GM12878 (cell line): ENCODE measurements at places on chromosomes 5 and 9.
A peak's percentile ranks its signal among the peaks of the same experiment; 100 is the strongest.

GRCh38 chr5:150637245-150638052 is 3.0 kb upstream of the SYNPO start:
- DNase-seq, result no peak

- DNase-seq, result no peak
These were observed 24.7 kb upstream of the CETN3 start for GRCh38 chr5:90434116-90434714.

- DNase-seq, result peak; percentile 40
These were observed 234.4 kb upstream of the GAS1 start for GRCh38 chr9:87181670-87182069.

GRCh38 chr5:77898385-77898784 is 122.2 kb upstream of the TBCA start:
- no peak for DNase-seq

DNA sequence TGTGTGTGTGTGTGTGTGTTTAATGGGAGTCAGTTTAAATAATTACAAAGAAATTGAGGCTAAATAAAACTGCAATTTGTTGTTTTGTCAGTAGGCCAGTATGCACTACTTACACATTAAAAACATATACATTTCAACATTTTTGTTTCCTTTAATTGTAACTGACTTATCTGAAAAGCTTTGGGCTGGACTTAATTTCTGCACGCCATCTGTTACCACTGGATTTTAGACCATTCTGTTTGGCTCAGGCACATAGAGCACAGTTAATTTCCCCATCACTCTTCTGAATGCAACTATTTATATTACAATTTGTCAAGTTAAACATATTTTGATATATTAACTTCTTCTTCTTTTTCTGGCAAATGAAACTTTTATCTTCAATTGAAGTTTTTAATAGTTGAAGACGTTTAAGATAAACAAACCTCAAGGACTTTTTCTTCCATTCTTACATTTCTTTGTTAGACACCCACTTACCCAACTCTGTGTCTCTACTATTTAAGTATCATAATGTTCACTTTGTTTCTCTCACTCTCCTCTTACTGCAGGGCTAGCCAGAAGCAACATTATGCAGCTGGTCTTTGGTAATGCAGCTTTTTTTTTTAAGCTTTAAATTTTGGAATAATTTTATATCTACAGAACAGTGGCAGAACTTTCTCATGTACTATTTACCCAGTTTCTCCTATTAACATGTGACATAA is 253.4 kb upstream of the ANKH start:
- DNase-seq, result no peak

GRCh38 chr5:10333154-10334006 is 20.1 kb upstream of the MARCHF6 start:
- DNase-seq, result no peak

GRCh38 chr5:96699186-96699820 is 37.1 kb downstream of the CAST start:
- no peak for DNase-seq

DNA sequence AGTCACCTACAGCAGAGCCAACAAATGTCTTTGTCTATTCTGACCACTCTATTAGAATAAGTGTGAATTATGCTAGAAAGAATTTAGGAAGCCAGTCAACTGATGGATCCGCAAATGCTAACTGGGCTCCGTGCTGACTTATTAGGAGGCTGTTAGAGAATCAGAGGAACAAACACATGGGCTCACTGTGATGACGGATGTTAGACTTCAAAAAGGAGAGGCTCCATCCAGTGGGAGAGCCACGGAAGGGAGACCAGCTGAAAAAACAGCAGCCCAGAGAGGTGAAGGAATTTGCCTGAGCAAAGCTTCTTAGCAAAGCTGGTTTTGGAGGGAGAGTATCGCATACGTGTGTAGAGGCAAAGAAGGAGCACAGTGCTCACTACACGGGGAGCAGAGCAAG is 5.8 kb upstream of the TGFBI start:
- DNase-seq, result no peak

DNA sequence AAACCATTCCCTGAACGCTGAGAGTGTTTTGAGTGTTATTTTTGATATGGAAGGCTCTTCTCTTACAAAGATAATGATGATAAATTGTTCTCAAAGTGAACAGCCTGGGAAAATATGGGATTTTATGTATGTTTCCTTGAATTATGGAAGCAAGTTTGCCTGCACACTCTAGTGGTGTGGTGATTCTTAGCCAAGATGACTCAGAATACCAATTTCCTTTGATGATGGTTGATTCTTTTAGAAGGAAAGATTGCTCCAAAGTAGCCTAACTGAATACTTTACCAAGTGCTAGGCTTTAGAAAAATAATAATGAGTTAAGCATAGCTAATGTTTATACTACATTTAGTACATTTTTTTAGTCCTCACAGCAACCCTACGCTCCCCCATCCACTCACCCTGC is 243.4 kb downstream of the EBF1 start:
- no peak for DNase-seq

- DNase-seq, result no peak
These were observed 18.6 kb upstream of the MOB3B start for GRCh38 chr9:27548055-27548741.

GRCh38 chr9:69497816-69498215 is 172.8 kb downstream of the ENTREP1 start:
- no peak for DNase-seq

- DNase-seq, result no peak
These were observed 267.0 kb upstream of the NUDT12 start for GRCh38 chr5:103829585-103829984.

DNA sequence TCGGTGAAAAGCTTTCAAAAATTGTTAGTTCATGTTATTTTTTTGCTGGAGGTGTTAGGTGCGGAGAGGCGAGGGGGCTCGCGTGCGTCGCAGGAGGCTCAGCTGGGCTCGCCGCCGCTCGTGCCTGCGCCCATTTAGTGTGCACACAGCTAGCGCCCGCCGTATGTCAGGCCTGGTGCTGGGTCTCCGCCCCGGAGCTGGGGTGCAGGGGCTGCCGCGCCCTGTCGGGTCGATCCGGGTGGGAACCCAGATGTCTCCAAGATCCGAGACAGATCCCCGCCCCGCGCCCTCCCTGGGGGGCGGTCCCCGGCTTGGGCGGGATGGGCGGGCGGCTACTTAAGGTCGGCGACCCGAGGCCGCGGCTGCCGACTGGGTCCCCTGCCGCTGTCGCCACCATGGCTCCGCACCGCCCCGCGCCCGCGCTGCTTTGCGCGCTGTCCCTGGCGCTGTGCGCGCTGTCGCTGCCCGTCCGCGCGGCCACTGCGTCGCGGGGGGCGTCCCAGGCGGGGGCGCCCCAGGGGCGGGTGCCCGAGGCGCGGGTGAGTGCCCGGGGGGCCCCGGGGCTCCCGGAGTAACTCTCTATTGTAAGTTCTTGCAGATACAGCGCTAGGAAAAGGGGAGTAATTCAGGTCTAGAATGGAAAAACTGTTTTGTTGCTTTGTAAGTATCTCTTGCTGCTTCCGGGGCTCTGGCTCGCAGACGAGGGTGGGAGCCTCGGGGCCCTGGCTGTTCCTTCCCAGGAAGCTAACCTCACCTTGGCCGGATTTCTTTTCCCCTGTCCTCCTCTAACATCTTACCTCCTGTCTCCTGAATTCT is 31.7 kb downstream of the GSN start:
- DNase-seq, result no peak

- DNase-seq, result peak; percentile 26
These were observed 5.3 kb downstream of the SLC36A3 start for GRCh38 chr5:151298063-151298855.

- no peak for DNase-seq
These were observed 188.4 kb downstream of the SLC12A2 start for GRCh38 chr5:128271859-128272464.

- no peak for DNase-seq
These were observed 67.3 kb upstream of the STK32A start for GRCh38 chr5:147167529-147167928.

DNA sequence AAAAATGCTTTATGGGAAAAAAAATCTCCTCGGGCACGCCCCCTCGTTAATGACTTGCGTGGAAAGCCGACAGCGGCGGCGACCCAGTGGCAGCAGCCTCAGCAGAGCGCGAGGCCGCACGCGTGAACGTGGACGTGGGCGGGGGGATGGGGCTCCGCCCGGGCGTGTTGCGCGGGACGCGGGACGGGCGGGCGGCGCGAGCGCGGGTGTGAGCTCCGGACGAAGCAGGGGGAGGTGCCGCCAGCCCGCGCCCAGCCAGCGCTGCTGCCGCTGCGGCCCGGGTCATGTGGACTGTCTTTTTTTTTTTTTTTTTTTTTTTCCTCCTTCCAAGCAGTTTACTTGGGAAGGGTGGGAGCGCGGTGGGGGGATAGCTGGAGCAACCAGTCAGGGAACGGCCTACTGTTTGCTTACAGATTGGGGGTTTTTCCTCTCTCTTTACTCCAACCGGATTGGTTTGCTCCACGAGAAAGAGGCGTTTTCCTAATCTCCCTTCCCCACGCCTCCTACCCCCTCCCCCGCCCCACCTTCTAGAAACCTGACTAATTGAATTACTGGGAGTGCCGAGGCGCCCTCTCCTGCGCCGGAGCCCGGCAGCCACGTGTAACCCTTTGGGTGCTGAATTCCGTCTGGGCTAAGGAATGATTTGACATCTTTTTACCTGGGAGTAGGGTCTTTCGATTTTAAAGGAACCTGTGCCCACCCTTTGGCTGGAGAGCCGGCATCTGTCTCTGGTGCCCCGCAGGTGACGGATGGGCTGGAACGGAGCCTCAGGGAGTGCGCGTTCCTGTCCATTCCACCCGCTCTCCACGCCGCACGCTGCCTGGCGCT is 1.7 kb upstream of the EFNA5 start:
- DNase-seq, result no peak

GRCh38 chr5:65489119-65489518 is 7.4 kb upstream of the ADAMTS6 start:
- no peak for DNase-seq

DNA sequence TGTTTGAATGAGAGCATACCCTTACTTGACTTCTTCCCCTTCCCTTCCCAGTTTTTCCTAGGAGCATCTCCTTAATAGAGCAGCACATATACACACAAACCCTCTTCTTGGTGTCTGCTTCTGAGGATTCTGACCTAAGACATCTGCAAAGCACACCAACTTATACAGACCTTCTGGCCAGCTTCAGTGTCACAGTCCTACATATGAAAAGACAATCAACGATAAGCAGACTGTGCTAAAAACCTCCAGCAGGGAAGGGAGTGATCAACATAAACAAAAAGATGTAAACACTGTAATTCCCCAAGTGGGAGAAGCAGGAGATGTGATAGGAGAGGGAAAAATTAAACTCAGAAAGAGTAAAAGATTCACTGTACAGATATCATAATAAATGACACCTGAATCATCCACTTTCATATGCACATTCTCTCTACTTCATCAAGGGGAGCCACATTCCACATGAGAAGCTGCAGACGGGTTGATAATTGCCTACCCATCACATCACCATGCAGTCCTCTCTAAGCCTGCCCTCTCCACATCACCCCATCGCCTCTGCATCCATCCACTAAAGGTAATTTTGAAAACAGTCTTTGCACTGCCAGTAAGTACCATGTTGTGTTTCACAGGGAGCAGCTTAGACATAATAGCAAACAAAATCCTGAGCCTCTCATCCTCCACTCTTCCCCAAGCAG is 13.0 kb downstream of the APBA1 start:
- no peak for DNase-seq

- DNase-seq, result no peak
These were observed 27.4 kb downstream of the FAM219A start for GRCh38 chr9:34430843-34431437.

- DNase-seq, result no peak
These were observed 41.0 kb downstream of the CCDC192 start for GRCh38 chr5:127744241-127744640.

DNA sequence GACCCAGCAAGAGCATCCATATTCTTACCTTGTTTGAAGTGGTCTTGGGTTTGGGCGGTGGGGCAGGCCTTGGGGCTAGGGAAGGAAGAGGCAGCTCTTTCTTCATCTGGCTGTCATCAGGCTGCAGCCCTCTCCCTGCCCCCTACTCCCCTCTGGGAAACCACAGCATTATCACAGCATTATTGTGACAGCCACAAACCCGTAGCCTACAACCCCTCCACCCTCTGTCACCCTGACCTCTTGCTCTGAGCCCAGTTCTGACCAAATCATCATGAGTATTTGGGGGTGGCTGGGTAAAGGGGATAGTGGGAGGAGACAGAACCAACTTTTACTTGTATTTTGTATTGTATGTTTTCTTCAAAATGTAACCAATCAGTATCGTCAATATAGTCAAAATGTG is 94.3 kb upstream of the ARRDC3 start:
- DNase-seq, result no peak

GRCh38 chr9:137793196-137793841 is 84.3 kb upstream of the CACNA1B start:
- DNase-seq, result no peak

DNA sequence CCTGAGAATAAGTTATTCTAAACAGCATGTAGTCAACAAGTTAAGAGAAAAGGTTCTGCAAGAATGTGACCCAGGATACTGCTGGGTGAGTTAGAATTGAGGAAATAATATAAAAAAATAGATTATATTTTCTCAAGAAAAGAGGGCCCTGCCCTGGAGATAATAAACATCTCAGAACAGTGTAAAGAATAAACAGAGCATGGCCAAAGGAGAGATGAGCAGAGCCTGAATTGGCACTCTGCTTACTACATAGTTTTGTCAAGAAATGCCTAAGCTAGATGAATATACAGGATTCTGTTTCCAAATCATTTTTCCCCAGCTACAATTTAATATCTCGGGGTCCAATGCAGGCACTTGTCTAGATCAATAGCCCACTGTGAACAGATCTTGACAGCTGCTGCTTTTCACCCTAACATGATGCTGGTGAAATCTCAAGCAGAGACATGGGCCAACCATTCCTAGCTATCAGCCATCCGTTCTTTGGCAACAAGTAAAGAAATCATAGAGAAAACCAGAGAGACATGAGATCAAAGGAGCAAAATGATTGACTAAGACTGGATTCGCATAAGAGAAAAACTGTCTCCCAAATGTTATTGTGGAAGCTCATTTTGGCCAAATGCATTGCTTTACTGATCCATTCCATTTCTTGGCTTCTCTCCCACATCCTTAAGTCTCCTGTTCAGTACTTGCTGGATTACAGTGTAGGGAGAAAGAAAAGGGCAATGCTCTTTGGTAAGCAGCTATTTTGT is 173.2 kb downstream of the PRELID2 start:
- no peak for DNase-seq

DNA sequence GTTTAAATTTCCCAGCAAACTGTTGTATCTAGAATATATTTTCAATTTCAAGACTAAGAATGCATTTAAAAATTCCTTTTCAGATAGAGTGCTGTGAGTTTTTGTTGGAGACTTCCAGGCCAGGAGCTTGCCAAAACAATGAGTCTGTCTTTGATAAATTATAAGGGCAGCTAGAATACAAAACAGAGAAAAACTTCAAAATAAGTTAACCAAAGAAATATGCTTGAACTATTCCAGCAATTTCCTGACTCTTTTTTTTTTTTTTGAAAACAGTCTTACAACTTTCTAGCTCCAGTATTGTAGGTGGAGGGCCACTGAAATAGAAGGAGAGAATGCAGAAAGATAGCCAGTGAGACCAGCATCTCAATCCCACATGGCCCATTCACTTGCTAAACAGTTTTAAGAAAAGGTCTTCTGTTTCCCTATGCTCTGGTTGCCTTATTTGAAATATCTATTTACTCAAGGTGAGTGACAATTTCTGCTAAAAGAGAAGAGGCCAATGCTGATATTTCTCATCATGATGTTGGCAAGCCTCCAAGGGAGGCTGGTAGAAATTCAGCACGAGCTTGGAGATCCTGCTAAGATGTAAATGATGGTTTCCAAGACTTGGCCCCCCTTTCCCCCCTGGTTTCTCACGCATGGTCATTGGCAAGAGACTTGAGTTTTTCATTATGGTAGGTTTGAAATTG is 103.2 kb downstream of the USP20 start:
- no peak for DNase-seq
